ENCODE measurements at places on chromosomes 16 and 17. TPM values are rescaled to one million over a fixed set of nuclear protein-coding genes. Genes with fewer than 3 reads are reported as not detected.

GRCh38 chr16:2008631-2009163 is 924 bp downstream of the ZNF598 start:
- no peak for DNase-seq

DNA sequence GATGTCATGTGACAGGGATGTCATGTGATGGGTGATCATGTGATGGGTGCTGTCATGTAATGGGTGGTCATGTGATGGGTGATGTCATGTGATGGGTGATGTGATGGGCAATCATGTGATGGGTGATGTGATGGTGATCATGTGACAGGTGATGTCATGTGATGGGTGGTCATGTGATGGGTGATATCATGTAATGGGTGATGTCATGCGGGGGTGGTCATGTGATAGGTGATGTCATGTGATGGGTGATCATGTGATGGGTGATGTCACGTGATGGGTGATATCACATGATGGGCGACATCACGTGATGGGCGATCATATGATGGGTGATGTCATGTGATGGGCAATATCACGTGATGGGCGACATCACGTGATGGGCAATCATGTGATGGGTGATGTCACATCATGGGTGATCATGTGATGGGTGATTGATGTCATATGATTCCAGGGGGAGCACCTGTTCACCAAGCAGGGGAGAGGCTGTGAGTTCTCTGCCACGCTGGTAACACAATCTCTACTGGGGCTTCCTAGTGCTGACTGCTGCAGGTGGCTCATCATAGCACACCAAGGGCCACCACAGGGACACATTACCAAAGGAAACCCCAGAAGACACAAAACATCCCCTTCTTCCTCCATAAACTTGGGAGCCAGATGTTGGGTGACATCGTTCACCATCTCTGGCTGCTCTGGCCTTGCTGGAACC is 16.5 kb downstream of the CD300LB start:
- DNase-seq, result no peak

DNA sequence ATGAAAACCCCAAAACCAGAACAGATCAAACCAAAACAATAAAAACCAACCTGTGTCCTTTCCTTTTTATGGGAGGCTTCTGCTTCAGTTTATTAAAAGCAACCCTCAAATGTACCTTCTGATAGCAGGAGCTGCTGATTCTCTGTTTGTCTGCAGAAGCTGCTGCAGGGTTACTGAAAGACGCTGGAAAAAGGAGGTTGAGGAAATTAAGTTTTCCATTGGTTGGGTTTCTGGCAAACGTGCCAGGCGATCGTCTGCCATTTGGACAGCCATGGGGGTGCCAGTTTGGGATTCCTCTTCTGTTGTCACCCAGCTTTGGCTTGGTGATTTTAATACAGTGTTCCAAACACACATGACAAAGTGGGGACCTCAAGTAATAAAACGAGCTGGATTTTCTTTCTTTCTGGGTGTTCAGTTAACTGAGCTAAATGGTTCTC is 185.4 kb upstream of the ZFHX3 start:
- DNase-seq, result no peak

The FOXN1 gene
- not detected for total RNA-seq

- DNase-seq, result no peak
Measured at GRCh38 chr17:59431601-59432000, 100.1 kb downstream of the YPEL2 start.

- peak; percentile 37 for DNase-seq
Measured at GRCh38 chr16:228151-228851, 948 bp downstream of the LUC7L start.

DNA sequence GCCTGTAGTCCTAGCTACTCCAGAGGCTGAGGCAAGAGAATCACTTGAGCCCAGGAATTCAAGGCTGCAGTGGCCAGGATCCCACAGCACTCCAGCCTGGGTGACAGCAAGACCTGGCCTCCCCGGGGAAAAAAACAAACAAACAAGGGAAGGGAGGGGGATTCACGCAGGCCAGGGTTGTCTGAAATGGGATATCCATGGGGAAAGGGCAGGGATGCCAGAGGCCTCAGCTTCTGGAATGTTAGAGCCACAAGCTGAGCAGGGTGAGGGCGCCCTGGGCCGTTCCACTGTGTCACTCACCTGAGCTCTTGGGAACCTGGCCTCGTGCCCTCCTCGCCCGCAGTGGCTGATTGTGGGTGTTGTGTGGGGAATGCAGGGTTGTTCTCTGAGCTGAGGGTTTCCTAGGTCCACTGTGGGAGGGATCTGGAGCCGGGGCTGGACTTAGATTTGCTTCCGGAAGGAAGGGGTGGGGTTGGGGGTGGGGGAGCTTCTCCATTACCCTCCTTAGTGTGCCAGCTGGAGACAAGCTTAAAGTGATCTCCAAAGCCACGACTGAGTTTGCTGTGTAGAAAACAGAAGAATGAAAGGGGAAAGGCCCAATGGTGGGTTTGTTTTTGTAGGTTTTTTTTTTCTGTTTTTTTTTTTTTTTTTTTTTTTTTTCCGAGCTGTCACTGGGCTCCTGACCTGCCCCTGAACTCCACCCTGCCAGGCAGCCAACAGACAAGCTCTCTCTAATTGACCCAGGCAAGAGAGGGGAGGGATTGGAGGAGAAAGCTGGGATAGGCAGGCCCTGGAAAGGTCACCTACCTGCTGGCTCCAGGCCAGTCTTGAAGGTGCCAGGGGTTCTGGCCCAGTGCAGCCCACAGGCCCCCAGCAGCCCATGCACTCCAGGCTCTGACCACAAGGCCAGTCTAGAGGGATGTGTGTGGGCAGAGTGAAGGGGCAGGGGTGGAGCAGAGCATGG is at the start of gene SULT1A1:
TSS of gene SULT1A1 (minus strand) at position 414 of the 964 bp plus-strand sequence. CDS start 1,189 bp downstream, outside the sequence.
- DNase-seq, result peak; percentile 57

GRCh38 chr17:11545002-11545401 is 53.3 kb upstream of the DNAH9 start:
- no peak for DNase-seq

DNA sequence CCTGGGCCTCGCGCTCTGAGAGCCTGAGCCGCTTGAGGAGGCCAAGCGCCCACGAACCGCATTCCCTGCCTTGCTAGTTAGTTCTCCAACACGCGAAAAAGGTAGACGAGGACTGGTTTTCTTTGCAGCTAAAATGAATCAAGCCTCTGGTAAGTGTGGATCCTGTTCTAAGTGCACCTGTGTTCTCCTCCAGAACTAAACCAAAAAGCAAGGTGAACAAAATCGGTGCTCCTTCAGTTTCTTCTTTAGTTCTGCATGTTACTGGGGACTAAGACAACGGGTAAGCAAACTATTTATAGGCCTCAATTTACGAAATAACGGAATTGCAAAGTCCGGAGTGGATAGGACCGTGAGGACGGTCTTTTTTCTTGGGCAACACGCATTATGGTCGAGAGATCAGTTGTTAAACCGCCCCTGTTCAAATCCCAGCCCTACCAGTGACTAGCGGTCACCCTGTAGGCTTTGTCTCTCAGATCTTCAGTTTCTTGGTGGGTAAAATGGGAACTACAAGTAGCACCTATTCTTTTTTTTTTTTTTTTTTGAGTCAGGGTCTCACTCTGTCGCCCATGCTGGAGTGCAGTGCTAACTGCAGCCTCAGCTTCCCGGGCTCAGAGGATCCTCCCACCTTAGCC is 993 bp upstream of the ANKRD11 start:
- DNase-seq, result no peak

The SLFN12L gene
- not detected for total RNA-seq

DNA sequence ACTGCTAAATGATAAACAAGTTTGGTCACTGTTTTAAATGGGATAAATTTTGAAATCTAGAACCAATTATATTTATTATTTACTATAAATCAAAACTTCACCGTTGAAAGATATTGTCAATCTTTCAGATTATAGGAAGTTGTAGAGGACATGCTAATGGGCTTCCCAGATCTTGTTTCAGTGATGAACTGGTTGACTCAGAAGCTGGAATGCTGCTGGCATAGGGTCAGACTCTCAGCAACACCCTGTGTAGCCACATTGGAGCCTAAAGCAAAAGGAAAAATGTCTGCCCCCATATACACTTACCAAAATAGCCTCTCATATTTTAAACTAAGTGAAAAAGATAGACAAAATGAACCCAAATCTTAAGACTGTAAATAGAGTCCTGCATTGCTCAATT is 916.9 kb upstream of the SOX9 start:
- no peak for DNase-seq

GRCh38 chr16:77424871-77425604 is 9.8 kb downstream of the ADAMTS18 start:
- DNase-seq, result no peak

DNA sequence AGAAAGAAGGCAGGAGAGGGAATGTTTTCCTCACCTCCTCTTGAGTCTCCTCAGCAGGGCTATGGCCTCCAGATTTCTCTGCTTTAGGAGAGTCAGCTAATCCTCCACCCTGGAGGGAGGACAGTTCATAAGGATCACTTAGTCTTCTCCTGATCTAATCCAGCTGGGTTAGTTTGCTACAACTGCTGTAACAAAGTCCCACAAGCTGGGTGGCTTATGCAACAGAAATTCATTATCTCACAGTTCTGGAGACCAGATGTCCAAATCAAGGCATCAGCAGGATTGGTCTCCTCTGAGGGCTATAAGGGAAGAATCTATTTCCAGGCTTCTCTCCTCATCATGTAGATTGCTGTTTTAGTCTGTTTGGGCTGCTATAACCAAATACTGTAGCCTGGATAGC is 40.6 kb upstream of the XYLT1 start:
- DNase-seq, result no peak

- DNase-seq, result no peak
Measured at GRCh38 chr17:50609380-50610074, 25.2 kb upstream of the ABCC3 start.

- no peak for DNase-seq
Measured at GRCh38 chr16:28981517-28981916, 3.3 kb upstream of the LAT start.

The NACA2 gene
- total RNA-seq, result not detected

The HBA1 gene
- total RNA-seq, result not detected

GRCh38 chr16:27481282-27481934 is 68.3 kb downstream of the GTF3C1 start:
- DNase-seq, result no peak

DNA sequence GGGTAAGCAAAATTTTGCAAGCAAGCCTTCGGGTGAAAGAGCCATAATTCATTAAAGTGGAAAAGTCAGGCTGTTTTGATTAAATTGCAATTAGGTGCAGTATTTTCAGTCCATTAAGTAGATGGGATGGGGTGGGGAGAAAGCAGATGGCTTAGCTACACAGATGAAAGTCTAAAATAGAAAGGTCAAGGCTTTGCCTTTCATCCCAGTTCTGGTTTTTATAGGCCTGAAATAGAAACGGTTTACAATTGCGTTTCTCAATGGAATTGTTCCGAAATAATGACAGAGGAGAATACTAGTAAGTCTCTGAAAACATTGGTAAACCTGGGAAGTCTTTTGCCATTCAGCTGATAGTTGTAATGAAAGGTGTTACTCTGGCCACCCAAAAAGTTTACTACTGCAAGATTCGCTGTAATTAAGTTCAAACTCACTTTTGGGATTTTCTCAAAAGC is 1.5 kb downstream of the PPM1E start:
- no peak for DNase-seq

GRCh38 chr17:44970136-44970741 is 2.1 kb upstream of the C1QL1 start:
- peak; percentile 19 for DNase-seq

DNA sequence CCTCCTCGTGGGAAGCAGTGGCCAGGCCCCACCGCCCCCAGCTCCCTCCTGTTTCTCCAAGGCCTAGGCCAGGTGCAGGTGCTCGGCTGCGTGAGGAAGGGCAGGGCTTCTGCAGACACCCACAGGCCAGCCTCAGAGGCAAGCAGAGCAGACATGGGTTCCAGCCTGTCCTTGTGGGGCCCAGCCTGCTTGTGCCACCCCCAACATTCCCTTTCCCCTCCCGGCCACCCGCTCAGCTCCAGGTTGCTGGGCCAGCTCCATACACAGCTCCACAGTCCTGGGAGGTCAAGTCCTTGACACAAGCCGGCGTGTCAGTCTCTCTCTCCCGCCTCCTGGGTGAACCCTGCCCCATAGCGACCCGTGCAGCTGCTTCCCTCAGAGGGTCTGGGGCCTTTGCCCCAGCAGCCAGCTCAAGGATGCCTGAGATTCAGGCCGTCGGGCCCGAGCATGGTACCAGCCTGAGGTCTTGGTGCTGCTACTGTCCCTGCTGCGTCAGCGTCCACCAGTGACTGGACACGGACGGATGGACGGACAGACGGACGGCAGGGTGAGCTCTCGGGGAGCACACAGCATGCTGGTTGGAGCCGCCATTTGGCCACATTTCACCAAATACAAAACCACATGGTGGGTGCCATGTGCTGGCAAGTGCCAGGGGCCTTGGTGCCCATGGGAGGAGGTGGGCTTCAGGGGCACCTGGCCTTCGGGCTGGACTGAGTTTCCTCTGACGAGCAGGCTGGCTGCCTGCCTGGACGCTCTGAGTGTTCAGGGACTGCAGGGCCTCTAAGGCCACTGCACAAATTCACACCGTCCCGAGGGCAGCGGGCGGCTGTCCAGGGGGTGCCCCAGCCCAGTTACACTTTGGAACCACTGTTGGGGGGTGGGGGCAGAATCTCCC is 8.0 kb downstream of the SECTM1 start:
- DNase-seq, result no peak

DNA sequence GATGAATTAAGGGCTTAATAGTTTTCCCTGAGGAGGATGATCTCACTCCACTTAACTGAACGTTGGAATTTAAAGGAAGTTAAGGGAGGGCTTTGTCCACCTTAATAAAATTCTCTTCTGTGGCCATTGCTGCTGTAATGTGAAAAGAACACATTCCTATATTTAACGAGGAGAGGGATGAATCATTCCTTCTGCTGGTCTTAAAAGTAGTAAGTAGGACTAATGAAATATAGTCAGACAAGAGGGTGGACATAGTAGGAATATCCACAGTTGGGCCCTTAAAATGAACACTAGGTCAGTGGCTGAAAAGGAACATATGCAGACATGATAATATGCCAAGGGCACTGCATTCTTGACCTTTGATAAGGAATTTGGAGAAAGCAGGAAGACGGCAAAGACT is 405.6 kb downstream of the PMP22 start:
- DNase-seq, result no peak

GRCh38 chr17:77089124-77089490 is 51.7 kb upstream of the SEC14L1 start:
- no peak for DNase-seq

- DNase-seq, result no peak
Measured at GRCh38 chr16:66850115-66850815, 6.1 kb downstream of the CA7 start.

DNA sequence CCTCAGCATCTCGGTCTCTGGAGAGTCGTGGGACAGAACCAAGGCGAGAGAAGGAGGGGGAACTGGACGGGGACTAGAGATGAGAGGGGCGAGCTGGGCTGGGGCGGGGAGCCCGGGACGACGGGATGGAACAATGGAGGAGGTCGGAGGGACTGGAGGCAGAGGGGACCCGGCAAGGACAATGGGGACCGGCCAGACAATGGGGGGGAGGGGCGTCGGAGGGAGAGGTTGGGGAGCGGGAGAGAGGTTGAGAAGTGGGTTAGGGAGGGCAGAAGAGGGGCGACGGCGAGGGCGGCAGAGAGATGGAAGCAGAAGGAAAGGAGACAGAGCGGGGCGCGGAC is 719 bp downstream of the NGFR start:
- no peak for DNase-seq

The SLC16A13 gene
- total RNA-seq, result 0.74 TPM

DNA sequence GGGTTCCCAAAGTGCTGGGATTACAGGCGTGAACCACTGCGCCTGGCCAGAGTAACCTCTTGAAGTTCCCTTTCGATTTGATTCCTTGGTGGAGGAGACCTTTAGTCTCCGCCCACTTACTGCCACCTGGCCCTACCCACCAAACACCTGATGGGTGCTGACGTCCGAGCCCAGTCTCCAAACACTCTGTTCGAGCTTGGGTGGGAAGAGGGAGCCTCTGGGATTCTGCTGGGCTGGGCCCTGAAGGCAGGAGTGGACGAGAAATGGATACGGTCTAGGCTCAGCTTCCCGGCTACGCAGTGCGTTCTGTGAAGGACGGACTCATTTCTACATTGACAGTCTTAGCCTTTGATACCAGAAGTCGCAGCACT is 870 bp upstream of the ITGA3 start:
- DNase-seq, result peak; percentile 57

Data from A172 (cell line).